ENCODE measurements at places on chromosomes 6 and 20.

- no peak for DNase-seq
These were observed 11.6 kb upstream of the F13A1 start for GRCh38 chr6:6331946-6332601.

- DNase-seq, result no peak
These were observed 28.8 kb downstream of the FAM229B start for GRCh38 chr6:112116221-112116620.

DNA sequence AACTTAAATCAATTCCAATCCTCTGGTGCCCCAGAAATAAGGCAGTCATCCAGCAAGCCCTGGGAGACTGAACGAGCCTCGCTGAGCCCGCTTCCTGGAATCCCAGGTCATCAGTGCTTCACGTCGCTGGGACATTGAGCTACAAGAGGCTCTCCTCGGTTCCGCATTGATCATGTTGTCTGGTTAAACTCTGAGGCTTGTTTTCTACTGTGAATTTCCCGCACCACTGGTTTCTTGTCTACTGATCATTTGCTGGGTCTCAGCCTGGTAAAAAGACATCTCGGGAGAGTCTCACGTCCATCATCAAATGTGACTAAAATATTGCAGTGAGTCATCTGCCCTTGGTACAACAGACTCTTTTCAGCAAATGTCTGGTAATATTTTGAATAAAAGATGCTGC lies 569.2 kb downstream of the QKI start:
- DNase-seq, result no peak

- DNase-seq, result no peak
These were observed 73.7 kb upstream of the EXOC2 start for GRCh38 chr6:766625-767024.

- DNase-seq, result no peak
These were observed 32.4 kb downstream of the SNX3 start for GRCh38 chr6:108228416-108228815.

GRCh38 chr20:8646033-8646441 lies 422.9 kb upstream of the PLCB4 start:
- no peak for DNase-seq

DNA sequence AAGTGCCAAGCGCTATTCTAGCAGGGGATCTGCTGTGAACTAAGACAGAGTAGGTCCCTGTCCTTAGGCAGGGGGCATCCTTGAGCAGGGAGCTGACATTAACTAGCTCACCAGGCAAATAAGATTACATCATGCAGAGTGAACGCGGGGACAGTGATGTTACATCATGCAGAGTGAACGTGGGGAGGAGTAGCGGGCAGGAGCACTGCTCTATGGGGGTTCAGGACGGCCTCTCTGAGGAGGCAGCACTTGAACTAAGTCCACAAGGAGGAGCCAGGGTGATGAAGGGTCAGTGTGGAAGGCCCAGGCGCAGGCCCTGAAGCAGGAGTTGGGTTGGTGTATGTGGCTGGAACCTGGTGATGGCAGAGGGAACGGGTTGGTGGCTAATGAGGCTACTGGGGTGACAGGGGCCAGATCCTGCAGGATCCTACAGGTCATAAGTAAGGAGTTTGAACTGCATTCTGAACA lies 38.7 kb downstream of the KAT14 start:
- DNase-seq, result no peak

GRCh38 chr6:5190507-5190906 lies 70.2 kb downstream of the LYRM4 start:
- DNase-seq, result no peak

GRCh38 chr6:106444777-106445507 lies 84.4 kb downstream of the CRYBG1 start:
- DNase-seq, result no peak

DNA sequence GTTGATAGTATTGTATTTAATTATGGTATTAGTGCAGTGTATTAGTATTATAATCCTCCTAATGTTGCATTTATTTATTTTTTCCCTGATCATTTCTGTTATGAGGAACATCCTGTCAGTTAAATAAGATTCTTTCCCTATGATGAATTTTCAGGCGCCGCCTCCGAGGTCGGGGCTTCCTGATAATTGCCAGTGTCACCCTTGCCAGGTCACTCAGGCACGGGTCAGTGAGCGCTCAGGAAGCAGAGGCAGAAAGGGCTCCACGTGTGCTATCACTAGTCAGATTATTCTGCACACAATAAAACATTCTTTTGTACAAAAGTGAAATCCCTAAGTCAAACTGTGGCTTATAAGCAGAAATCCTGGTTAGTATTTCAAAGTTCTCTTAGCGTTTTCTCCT lies 64.8 kb downstream of the TSHZ2 start:
- no peak for DNase-seq

- no peak for DNase-seq
These were observed 42.3 kb downstream of the CCDC170 start for GRCh38 chr6:151536188-151536479.

DNA sequence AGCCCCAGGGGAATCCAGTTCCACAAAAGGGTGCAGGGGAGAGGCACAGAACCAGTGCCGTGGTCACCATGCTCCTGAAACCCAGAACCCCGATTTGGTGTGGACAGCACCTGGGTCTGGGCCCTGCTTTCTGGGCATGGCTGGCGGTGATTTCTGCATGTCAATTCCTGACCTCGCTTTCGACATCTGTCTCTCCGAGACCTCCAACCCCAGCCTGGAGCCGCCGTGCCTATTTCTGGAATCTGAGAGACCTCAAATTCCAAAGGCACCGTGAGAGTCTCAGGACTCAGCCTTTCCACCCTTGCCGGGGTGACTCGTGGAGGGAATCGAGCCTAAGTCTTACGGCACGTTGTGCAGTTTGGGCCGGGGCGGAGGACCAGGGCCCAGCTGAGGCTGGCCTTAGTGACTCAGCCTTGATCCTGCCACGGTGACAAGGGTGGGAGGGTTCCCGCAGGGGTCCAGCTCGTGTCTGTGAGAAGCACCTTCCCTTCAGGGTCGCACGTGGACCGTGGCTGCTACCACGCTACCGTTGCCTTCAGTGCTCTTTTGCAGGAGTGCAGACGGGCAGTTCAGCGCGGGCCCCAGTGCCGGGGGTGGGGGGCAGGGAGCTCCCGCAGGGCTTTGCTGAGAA lies 133.7 kb downstream of the PXDC1 start:
- DNase-seq, result no peak

- no peak for DNase-seq
These were observed 52.8 kb downstream of the UST start for GRCh38 chr6:148799647-148800046.

GRCh38 chr20:11375966-11376365 lies 541.7 kb upstream of the BTBD3 start:
- no peak for DNase-seq

DNA sequence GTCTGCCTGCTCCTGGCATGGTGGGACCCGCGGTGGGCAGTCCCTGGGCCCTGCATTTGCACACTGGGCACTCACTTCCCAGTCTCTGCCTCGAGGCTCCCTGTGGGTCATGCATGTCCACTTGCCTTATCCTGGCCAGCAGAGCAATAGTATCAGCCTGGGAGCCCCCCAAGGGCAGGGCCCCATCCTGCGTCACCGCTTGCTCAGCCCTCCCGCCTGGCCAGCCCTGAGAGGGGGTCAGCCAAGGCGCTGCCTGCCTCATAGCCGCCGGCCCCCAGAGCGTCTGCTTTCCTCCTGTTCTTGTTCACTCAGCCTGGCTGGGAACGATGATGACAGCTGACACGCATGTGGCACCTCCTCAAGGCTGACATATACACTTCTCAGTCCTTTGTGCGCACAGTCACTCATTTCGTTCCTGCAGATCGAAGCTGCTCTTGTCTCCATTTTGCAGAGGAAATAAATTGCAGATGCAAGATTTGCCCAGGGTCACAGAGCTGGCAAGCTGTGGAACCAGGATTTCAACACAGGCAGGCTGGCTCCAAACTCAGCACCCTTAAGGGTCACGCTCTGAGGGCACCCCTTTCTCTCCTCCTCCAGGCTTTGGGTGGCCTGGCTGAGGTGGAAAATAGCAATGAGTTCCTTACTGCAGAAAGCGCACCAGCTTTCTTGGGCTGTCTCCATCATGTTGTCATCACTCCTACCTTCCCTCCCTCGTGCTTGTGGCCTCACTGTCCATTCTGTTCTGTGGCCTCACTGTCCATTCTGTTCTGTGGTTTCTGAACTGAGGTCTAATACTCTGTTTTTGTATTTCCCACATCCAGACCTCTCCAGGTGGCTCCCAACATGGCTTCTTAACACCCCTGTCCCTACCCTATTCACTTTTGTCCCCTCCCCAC lies 17.2 kb downstream of the KCNK17 start:
- no peak for DNase-seq

DNA sequence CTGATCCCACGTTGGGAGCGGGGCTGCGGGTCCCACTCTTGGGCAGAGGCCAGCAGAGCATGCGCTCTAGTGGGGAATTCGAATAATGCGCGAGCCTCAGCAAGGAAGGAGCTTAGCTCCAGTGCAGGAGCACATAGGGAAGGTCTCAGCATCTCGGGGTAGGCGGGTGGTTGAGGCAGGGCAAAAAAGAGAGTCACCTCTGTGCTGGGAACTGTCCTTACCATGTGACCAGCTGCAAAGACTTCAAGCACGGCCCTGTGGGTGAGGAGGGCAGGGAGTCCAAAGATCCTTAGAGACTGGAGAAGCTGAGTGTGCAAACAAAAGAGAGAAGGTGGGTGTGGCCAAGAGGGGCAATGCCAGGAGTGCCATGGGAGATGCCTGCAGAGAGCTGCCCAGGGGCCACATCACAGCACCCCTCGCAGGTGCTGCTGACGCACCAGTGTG lies 79.2 kb upstream of the CD93 start:
- DNase-seq, result no peak
